NCI-H2081 treated with DMSO at 0.1 percent for 48 hours (cell line): ENCODE measurements at places on chromosomes 4 and X.

DNA sequence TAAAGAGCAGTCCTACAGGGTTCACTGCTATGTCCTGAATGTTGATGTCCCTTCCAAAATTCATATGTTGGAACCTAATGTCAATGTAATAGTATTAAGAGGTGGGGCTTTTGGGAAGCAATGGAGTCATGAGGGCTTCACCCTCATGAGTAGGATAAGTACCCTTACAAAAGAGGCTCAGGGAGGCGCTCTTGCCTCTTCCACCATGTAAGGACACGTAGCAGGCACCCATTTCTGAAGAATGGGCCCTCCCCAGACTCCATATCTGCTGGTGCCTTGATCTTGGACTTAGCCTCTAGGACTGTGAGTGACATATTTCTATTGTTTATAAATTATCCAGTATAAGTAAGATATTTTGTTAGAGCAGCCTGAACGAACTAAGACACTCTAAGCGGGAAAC, 15.8 kb downstream of the MED28 start:
- DNase-seq, result no peak

DNA sequence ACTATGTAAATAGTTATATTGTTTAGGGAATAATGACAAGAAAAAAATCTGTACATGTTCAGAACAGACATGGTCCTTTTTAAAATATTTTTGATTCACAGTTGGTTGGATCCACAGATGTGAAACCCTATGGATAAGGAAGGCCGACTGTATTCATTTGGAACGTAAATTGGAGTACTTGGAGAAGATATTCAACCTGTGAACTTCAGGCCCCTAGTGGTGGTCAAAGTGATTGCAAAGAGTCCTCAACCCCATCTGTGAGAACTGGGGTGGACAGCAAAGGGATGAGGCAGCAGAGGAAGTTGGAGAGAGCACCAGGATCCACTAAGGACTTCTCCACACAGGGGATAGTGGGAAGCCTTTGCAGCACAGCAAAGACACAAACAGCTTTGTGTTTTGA, 6.2 kb upstream of the CXCL13 start:
- no peak for DNase-seq

DNA sequence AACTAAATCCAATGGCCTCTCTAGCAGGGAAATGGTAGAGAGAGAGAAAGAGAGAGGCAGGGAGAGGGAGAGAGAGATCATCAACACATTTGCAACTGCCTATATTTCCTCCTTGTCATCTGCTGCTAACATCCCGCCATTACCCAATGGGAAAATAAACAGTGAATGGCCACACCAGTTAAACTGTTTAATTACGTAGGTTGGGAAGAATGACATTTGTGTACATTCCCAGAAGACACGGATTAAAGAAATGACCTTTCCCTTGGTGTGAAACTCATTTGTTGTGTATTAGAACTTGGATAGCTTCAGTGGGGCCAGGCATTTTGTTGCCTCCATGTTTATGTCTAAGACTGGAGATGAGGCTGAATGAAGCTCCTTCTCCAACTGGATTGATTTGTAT, 95.8 kb upstream of the GPC4 start:
- DNase-seq, result no peak

GRCh38 chrX:69231903-69232302, 66.7 kb upstream of the PJA1 start:
- no peak for DNase-seq

DNA sequence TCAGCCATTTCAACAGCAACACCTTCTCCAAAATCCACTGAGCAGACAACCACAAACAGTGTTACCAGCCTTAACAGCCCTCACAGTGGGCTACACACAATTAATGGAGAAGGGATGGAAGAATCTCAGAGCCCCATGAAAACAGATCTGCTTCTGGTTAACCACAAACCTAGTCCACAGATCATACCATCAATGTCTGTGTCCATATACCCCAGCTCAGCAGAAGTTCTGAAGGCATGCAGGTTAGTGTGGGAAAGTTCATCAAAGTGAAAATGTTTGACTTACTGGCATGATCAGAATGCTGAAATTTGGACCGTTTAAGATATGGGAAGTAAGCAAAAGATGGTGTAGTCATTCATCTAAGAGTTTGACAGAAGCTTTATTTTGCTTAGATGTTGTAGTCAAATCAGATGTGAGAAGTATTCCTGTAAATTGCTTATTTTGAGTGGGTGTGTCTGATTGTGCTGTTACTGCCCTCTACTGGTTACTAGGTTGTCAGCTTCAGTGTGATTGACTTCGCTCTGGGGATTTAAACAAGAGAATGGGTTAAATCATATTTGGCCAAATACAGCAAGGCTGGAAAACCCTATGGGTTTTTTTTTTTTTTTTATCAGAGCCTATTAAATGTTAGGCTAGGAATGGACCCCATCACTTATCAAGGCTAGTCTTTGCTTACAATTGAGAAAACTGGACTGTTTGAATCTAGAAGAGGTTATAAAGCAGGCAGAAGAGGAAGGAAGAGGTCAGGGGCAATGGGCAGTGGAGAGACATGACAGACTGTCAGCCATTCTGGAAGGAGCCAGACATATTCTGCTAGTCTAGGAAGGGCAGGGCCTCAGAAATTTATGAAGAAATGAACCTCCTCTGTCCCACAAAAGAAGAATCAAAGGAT, 130.3 kb downstream of the DIPK2B start:
- no peak for DNase-seq

GRCh38 chr4:83589279-83589678, 53.4 kb downstream of the GPAT3 start:
- no peak for DNase-seq

DNA sequence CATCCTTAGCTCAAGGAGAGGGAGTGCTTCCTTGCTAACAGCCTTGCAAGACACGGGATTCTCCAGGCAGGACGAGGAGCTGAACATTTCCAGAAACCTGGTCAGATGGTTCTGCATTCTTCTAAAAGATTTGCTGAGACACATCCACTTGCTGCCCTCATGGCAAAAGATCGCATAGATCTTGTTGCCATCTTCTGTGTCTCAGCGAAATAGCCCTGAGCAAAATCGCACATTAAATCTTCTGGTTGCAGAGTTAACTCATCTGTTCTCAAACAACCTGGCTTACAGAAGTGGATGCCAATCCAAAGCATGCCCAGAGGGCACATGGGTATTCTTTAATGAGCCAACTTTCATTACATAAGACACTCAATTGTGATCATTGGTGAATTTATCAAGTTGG, 167.5 kb downstream of the PRKX start:
- no peak for DNase-seq

DNA sequence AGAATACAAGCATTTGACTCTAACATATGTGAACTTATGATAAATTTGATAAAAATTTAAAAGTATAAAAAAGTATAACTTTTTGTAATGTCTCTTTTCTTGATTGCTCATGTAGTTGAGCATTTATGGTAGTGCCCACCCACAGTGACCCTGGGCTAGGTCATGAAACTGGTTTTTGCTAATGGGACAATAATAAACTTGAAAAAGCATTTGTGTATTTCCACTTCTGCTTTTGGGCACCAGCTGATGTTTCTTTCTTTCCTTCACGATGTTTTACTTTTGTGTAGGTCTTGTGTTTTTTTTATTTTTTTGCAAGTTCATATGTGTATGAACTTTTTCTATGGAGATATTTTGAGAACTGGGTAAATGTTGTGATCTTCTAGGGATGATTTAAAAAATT, 313.1 kb downstream of the CBLL2 start:
- DNase-seq, result no peak

GRCh38 chr4:83019794-83020494, 9.3 kb upstream of the LIN54 start:
- DNase-seq, result no peak

DNA sequence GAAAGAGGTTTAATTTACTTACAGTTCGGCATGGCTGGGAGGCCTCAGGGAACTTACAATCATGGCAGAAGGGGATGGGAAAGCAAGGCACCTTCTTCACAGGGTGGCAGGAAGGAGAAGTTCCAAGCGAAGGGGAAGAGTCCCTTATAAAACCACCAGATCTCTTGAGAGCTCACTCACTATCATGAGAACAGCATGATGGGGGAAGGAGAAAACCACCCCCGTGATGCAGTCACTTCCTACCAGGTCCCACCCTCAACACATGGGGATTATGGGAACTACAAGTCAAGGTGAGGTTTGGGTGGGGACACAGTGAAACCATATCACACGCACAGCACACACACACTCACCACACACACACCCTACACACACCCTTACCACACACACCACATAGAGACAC, 104.3 kb downstream of the DCTD start:
- DNase-seq, result no peak

DNA sequence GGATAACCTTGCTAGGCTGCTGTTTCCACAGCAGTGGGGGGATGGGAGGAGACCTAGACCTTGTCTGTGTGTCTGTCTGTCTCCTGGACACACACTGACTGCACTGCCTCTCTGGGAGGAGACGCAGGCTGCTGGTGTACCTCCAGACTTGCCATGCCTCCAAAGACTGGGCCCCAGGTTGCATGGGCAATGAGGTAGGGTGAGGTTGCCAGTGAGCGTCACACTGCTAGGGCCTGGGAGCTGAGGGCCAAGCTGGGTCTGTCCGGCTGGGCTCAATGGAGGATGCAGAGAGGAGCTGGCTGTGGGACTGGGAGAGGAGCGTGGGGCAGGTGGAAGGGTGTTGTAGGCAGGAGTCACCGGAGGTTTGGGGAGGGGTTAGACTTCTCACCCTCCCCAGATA, 16.6 kb downstream of the MAGED2 start:
- no peak for DNase-seq

- DNase-seq, result no peak
These were observed 48.9 kb downstream of the FNIP2 start for GRCh38 chr4:158817562-158818296.

DNA sequence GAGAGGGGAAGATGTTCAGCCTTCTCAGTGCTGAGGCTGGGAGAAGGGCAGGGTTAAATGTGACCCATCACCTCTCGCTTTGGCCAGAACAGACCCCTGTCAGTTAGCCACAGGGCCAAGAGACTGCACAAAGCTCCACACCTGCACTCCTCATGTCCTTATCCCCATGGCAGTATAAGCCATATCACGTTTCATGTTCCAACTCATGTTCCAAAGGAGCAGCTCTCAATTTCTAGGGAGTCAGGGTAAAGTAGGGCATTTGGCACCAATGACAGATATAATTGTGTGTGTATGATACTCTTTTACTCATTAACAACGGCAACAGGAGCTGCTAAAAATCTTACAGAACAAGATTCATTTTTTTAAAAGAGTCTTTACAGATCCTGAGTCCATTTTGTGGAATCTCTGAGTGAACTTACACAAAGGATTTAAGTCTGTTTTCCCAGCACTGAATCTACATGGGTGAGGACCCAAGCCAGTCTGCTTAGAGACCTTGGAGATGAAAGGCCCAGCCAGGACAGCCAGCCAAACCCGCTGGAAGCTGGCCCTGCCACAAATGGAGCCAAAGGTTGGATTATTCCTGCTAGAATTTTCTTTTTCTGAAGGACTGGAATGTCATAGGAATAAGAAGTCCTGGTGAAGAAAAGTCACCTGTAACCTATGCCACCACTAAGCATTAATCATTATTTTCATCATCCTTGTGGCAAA, 129.1 kb upstream of the SMAD1 start:
- DNase-seq, result no peak

DNA sequence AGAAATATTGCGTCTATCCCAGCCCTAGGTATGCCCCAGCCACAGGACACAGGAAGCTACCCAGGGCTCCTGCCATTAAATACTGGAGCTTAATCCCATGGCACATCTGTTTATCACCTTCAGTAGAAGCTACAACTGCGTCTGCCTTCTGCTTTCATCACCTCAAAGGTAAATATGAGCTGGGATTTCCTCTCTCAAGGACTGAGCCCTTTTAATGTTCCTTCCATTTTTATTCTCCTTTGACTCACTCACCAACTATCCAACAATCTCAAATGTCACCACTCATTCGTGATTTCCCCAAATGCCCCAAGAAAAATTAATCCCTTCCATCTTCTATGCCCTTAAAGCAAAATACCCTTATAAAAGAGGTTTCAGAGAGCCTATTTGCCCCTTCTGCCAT, 1.8 kb upstream of the MID1 start:
- no peak for DNase-seq

DNA sequence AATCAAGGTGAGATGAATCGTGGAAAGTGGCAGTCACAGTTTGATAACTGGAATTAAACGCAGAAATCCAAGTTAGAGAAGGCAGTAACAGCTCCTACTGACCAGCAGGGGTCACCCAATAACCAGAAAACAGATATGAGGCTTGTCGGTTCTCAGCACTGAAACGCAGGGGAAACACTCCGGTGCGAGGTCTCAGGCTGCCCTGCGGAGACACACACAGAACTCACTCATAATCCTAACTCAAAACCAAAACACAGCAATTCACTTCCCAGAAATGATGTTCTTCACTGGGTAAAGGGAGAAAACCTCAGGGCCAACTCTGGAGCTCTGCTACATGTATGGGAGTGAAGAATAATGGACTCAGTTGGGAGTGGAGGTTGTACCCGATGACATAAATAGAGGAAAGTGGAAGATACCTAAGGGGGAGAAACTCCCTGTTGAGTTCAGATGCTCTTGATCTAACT, 384.4 kb downstream of the RAPGEF2 start:
- DNase-seq, result no peak

DNA sequence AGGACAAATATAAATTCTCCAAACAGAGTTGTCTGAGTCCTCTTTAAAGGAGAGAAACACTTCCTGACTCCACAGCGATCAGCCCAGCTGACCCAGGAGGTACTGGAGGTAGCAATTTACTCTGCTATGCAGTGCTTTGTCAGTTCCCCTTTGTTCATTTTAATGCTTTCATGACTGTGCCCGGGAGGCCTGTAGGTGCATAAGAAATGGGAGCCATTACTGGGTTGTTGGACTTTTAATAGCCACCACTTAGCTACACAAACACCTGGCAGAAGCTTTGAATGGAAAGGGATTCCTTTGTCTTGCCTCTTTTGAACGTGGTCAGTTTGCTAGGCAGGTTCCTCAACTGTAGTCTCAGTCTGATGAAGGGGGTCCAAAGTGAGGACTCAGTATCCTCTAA, 59.0 kb upstream of the AFF2 start:
- no peak for DNase-seq

DNA sequence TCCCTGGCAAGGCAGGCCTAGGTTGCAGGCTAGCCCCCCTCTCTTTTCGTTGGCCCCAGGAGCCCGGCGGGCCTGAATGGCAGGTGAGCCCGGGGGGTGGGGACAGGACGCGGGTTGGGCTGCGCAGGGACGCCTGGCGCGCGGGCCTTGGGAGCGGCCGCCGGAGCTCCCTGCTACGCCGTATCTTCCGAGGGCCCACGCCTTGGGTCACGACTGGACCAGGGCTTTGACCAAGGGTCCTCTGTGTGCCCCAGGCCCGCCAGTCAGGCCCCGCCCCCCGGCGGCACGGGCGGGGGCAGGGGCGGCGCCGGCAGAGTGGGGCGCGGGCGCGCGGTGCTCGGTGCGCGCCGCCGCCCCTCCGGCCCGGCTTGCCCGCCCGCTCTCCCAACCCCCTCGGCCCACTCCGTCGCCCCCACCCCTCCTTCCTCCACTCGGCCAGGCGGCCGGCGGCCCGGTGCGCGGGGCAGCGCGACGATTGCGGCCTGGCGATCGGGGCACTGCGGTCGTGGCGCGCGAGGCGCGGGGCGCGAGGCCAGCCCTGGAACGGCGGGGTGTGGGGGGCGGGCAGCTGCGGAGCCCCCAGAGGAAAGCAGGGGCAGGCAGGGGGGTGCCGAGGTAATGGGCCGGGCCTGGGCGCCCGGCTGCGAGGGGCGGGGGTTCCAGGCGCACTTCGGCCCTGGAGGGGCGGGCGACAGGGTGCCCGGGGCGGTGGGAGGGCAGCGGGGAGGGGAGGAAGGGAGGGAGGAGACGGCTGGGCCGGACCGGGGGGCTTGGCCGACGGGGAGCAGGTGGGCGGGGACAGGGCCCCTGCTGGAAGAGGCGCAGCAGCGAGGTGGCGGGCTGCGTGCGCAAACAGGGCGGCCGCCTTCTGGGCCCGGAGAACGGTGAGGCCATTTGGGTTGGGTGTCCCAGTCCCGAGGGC, at the start of gene PRRG3:
PRRG3 (plus strand) TSS at position 798 of the 922 bp plus-strand sequence. CDS start 3,357 bp downstream, outside the sequence.
- no peak for DNase-seq
